ENCODE measurements at places on chromosomes 16 and 17.
A peak's percentile ranks its signal among the peaks of the same experiment; 100 is the strongest.

DNA sequence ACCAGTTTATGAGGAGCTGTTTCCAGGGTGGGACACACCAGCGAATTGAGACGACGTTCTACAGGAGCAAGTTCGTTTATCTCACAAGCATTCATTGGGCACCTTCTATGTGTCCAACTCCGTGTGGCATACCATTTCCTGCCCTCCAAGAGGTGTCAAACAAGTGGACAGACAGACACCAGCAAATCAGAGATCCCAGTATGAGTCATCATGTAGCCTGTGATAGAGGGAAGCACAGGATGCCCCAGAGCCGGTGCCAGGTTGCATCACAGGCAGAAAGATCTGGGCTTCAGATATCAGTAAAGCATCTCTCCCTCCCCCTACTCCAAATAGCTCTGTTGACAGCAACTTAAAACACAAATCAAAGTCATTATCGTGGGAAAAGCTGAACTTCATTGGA lies 31.8 kb upstream of the MAF start:
- no peak for DNase-seq

- peak; percentile 70 for DNase-seq
Measured at GRCh38 chr17:49851387-49852291, 3.8 kb upstream of the TAC4 start.

DNA sequence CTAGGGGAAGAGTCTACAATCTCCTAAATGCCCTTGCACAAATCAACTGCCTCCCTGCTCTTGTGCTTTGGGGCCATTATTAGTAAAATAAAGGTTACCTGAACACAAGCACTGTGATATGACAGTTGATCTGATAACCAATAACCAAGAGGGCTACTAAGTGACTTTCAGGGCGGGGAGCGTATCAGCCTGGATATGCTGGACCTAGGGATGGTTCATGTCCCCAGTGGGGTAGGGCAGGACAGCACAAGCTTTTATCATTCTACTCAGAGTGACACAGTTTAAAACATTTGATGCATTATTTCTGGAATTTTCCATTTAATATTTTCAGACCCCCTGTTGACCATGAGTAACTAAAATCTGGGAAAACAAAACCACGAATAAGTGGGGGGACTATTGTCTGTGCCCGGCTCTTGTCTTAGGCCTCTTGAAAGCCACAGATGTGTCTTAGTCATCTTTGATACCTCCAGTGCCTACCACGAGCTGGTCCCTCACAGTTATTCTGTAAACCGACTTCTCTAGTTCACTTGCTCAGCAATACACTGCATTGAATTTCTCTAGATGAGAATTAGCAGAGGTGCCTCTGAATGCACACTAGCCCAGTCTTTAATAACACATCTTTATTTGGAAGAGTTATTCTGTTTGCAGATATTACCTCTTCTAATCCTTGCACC lies 94.6 kb upstream of the DHX40 start:
- DNase-seq, result no peak

DNA sequence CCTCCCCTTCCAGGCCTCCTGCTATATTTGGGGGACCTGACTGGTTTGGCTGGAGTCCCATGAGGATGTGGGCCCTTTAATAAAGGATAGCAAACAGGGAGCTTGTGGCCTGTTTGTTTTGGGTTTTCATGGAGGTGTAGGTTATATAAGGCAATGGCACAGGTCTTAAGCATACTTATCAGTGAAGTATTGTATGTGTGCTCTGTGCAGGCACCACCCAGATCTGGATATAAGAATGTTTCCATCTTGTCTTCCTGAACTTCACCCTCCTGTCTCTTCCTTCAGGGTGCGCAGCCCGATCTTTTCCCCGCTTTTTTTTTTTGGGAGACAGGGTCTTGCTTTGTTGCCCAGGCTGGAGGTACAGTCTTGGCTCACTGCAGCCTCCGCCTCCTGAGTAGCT lies 10.6 kb downstream of the SLC52A1 start:
- DNase-seq, result no peak

GRCh38 chr17:50283246-50283645 lies 9.0 kb downstream of the TMEM92 start:
- peak; percentile 33 for DNase-seq

GRCh38 chr16:68332411-68333121 lies 21.7 kb downstream of the PRMT7 start:
- DNase-seq, result peak; percentile 17

DNA sequence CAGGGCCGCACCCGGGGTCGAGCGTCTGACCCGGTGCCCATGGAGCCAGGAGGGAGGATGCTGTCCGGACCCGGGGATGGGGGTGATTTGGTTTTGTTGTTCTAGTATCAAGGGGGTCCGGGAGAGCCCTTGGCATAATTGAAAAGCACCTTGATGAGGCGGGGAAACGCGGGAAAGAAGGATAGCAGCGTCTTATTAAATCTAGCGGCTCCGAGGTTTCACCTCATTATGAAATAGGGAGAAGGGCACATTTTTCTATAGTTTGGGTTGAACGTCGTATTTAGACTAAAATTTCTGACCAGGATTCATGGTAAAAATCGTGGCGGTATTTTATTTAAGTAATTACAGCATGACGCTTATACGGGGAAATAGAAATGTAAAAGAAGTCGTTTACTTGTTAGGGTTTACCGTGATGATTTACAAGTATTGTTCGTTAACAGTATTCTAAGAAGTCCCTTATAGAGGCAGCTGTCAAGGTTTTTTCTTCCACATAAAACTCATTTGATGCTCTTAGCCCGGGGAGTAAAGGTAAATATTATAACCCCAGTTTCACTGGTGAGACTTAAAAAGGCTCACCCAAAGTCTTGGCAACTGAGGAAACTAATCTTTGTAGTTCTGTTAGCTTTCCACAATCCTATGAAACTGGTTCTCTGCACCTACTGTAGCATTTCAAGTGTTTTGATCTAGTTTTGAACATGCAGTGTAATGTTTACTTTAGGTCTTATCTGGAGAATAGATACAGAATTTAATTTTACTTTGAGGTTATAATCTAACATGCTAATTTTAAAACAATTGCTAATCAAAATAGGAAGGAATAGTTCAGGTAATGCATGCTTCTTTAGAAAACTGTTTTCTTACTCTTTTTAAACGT lies 756 bp downstream of the LUC7L3 start:
- DNase-seq, result no peak

DNA sequence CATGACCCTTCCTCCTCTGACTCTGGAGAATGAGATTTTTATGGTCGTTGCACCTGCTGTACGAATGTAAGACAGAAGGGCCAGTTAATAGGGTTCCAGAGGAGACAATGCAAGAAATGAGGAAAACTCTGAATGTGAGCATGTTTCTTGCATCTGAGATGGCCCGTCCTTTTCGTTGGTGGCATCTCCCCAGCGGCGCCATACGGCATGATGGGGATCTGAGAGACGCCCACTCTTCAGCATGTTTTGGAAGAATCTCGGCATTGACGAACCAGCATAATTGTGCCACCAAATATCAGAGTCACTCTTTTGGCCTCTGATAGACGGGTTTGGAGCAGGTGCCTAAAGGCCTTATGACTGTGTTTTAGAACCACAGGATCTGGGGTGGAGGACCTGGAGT lies 126.5 kb upstream of the RCVRN start:
- DNase-seq, result no peak

Data from CD4-positive, alpha-beta T cell treated with Interleukin-4 for 1 hour (primary cell).